ENCODE measurements at places on chromosomes 6 and 20.

- no peak for DNase-seq
Observed at GRCh38 chr20:17659801-17660200, 22.2 kb downstream of the RRBP1 start.

- no peak for DNase-seq
Observed at GRCh38 chr20:41154436-41155176, 17.3 kb downstream of the PLCG1 start.

GRCh38 chr6:150667977-150668716, 68.5 kb downstream of the PLEKHG1 start:
- no peak for DNase-seq

DNA sequence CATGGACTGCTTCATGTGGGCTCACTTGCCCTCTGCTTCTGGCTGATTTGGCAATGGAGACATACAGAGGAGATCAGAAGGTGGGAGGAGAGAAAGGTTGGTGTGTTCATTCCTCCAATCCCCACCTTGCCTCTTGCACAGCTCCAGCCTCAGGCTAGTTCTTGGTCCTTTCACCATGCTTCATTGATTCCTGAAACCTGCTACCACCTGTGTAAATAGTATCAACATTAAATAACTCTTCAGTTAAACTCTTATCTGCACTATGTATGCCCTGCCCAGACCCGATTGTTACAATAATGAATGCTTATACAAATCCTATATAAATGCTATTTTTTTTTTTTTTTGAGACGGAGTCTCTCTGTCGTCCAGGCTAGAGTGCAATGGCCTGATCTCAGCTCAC, 174.5 kb downstream of the CD83 start:
- DNase-seq = no peak

- no peak for DNase-seq
Observed at GRCh38 chr6:143559051-143559660, 47.6 kb upstream of the FUCA2 start.

- no peak for DNase-seq
Observed at GRCh38 chr6:15479761-15480160, 183.1 kb downstream of the DTNBP1 start.

GRCh38 chr20:23666189-23666588, 22.6 kb downstream of the CST4 start:
- DNase-seq = peak; percentile 29

DNA sequence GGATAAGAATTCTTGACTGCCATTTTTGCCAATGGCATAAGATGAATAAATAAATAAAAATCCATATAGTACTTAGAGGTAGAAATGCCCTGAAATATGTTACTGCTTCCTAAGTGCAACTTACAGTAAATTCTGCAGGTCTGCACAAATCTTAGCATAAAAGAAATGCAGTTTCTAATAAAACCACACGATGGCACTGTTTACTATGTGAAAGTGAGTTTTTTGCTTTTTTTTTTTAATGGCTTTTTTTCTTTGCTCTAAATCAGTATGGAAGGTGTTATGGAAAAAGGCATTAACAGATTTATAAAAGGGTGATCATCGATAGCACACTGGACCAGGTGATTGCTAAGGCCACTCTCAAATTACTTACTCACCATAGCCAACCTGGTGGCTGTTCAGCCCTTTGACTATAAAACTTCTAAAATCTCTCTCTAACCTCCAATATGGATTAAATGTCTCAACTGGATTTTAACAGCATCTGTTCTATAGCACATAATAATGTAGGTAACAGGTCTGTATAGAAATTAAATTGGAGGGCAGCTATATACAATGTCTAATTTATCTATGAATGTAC, 45.8 kb downstream of the AHI1 start:
- DNase-seq = no peak

GRCh38 chr20:46215913-46216707, 92.2 kb downstream of the CDH22 start:
- DNase-seq = peak; percentile 69

- no peak for DNase-seq
Observed at GRCh38 chr6:119499797-119500196, 150.2 kb upstream of the MAN1A1 start.

DNA sequence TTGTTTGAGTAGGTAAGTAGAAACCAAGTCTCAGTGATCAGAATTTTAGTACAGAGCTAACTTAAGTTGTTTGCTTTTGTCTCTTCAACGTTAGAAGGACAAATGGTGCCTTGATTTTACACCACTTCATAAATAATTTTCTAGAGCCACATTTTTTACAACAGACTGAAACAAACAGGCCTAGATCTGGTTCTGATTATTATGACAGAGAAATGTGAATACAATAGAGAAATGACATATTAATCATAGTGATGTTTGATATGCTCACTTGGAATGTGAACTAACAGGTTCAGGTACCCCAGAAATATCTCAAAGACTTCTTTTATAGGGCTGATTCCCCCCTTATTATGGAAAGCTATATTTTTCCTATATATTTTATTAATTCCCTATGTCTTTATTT, 760.6 kb downstream of the KIF16B start:
- no peak for DNase-seq

- no peak for DNase-seq
Observed at GRCh38 chr20:2741881-2742280, 49.3 kb downstream of the EBF4 start.

DNA sequence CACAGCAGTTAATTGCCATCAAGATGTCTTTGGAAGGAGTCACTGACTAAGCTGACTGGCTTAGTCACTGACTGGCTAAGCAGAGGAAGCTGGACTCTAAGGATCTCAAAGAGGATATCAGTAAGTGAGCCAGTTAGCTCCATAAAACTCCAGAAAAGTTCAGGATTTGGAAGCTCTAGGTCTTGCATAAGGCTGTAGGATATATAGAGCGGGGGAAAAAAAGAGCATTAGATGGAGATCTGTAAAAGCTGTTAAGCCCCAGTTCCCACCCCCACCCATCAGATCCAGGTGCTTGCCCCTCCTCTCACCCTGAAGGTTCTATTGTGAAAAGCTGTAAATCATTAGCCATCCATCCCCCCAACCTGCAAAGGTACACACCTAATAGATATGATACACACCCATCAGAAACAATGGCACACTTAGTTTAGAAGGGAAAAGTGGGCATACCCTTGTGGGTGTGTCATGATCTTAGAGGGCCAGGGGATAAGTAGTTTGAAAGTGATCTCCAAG, 32.2 kb downstream of the CARMIL1 start:
- DNase-seq = no peak

- DNase-seq = peak; percentile 20
Observed at GRCh38 chr6:137013738-137014602, 30.8 kb downstream of the IL20RA start.

- no peak for DNase-seq
Observed at GRCh38 chr6:47209632-47210031, 100.1 kb downstream of the TNFRSF21 start.

DNA sequence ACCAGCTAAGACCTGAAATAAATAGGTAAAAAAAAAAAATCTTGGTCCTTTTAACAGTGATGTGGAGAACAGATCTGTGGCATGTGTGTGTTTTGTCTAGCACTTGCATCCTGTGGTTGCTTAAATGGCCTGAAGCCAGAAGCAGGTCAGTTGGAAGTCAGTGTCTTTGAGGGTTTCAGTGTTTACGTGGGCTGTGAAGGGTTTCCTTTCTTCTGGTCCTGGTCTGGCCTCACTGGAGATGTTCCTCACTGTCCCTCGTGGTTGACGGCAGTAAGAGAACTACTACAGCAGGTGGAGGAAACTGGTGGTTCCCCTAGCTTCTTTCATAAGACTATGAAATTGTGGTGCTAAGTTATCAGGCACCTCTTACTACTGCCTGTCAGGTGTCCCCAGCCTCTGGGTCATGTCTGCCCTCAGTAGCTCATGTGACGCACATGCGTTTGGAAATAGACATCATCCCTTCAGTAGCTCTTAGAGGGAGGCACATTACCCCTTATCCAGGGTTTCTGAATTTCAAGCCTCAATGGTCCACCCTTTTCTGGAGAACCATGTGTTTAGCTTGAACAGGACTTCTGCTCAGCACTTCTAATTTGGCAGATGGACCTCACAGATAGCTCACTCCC, 59.4 kb upstream of the SCP2D1 start:
- no peak for DNase-seq

DNA sequence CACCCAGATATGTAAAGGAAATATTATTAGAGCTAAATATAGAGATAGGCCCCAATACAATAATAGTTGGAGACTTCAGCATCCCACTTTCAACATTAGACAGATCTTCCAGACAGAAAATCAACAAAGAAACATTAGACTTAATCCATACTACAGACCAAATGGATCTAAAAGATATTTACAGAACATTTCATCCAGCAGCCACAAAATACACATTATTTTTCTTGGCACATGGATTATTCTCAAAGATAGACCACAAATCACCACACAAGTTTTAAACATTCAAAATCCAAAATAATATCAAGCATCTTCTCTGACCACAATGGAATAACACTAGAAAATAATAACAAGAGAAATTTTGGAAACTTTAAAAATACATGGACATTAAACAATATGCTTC, 1159.1 kb upstream of the CITED2 start:
- no peak for DNase-seq

DNA sequence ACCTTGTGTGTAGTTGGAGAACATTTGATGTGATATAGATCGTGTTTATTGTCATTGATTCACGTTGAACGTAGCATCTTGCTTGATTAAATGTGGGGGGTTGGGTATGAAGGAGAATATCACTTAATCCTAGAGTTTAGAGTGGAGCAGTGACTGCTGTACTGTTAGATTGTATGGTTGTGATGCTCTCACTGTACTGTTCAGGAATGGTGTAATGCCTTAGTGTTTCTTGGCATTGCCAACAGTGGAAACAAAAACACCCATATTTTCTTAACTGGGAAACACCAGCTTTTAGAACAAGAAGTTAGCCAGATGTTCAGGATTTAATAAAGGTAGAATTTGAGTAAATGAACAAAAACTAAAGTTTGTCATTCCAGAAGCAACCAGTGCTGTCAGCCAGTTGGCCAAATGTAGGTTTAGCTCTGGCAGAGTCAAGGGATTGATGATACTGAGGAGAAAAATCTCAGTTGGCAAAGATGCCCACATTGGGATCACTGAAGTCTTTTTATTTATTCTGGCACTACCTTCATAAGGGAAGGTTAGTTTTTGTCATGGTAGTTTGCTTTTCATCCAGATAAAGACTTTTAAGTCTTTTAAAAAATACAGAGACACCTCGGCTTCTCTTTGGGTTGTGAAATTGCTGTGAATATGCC, 129.9 kb downstream of the JARID2 start:
- no peak for DNase-seq

- DNase-seq = no peak
Observed at GRCh38 chr20:63448031-63448430, 24.4 kb downstream of the KCNQ2 start.

- no peak for DNase-seq
Observed at GRCh38 chr6:148466158-148466557, 123.5 kb downstream of the SASH1 start.

GRCh38 chr6:42158011-42158410, 15.2 kb upstream of the GUCA1A start:
- DNase-seq = no peak

DNA sequence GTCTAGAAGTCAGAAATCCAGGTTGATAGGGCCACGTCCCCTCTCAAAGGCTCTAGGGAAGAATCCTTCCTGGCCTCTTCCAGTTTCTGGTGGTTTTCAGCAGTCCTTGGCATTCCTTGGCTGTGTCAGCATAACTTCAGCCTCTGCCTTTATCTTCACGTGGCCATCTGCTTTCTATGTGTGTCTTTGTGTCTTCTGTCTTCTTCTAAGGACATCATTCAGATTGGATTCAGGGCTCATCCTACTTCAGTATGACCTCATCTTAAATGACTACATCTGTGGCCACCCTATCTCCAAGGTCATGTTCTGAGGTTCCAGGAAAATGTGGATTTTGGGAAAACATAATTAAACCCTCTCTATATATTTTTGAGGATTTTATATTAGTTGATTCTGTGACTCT, 23.0 kb downstream of the C6orf89 start:
- DNase-seq = no peak

GRCh38 chr6:91079969-91080368, 493.1 kb upstream of the MAP3K7 start:
- DNase-seq = peak; percentile 14

- DNase-seq = no peak
Observed at GRCh38 chr6:58290177-58290576, 972.7 kb downstream of the PRIM2 start.

GRCh38 chr6:149062653-149063348, 254.7 kb upstream of the TAB2 start:
- DNase-seq = no peak

DNA sequence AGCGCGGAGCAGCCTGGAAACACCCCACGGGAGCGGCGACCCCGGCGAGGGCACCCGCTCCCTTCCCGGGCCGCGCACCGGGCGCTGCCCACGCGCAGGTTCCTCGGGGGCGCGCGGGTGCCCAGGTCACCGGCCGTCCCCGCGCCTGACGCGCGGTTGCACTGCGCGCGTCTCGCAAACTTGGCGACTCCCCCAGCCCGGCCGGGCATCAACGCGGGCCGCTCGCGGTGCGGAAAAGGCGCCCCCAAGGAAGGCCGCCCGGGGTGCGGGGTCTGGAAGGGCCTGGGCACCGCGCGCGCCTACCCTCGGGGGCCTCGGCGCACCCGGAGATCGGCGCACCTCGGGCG, 555 bp upstream of the ZBTB46 start:
- DNase-seq = no peak

Data from WERI-Rb-1 (cell line).